ENCODE measurements at places on chromosomes 13 and 19.
A peak's percentile ranks its signal among the peaks of the same experiment; 100 is the strongest.

DNA sequence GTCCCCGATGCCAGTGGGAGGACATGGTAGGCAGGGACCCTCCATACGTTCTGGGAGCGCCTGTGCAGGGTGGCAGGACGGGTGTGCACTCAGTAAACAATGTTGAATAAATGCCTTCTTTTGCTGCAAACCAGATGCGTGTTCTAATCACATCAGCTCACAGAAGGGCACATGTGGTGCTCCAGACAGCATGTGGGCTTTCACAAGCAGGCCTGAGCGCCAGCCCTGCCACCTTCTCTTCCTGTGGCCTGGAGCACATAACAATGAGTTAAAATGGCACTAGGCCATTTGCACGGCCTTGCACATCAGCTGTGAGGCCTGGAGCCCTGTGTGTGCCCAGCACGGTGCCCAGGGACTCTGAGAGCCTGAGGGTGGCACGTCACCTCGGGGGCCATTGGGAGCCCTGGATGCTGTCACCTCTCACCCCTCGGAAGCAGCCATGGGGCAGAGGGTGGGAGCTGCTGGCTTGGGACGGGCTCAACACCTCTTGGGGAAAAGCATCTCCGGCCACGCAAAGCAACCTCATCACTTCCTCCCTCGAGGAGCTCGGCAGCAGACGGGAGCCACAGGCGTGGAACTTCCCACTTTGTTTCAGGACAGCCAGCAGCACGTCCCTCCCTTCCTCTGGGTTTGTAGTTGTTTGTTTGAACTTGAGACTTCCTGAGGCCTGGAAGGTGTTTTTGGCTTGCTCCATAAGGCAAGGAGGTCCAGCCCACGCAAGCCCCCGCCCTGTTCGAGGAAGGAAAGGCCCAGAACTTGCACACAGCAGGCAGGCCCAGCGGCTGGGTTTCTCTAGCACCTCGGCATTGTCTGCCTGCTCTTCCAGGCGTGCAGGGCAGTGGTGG, 9.8 kb downstream of the MCF2L start:
- no peak for DNase-seq

DNA sequence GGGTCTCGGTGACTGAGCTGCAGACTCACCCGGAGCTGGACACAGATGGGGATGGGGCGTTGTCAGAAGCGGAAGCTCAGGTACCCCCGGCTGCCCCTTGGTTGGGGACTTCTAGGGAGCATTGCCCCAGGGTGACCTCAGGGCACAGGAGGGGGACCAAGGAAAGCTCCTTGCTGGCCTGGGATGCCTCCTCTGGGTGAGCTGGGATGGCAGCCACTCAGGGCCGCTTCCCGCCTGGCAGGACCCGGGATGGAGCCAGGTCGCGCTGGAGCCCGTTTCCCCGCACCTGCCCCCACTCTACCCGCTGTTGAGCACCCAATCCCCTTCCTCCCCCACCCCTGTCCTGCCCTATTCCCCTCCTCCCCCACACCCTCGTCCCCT, 10.8 kb downstream of the PRKCSH start:
- no peak for DNase-seq

GRCh38 chr19:19737559-19738332, 4.8 kb upstream of the ZNF14 start:
- no peak for DNase-seq

GRCh38 chr19:43760941-43761340, 6.2 kb upstream of the SMG9 start:
- DNase-seq, result no peak

DNA sequence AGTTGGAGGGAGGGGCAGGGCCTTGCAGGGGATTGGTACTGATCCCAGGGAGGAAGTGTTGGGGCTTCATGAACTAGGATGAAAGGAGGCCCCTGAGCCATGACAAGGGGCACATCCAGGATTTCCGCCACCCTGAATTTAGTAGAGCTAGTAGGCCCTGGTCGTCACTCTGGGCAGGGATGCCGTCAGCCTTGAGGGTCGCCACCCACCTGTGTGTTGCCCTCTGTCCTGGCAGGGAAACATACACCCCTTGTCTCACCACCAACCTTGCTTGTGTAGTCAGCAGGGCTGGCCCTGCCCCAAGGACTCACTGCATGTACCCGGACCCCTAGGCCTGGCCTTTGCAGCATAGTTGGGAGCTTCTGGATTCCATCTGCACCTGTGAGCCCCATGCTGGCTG, 9.4 kb upstream of the QTRT1 start:
- no peak for DNase-seq

GRCh38 chr19:55447421-55448174, 4.5 kb upstream of the SHISA7 start:
- no peak for DNase-seq

DNA sequence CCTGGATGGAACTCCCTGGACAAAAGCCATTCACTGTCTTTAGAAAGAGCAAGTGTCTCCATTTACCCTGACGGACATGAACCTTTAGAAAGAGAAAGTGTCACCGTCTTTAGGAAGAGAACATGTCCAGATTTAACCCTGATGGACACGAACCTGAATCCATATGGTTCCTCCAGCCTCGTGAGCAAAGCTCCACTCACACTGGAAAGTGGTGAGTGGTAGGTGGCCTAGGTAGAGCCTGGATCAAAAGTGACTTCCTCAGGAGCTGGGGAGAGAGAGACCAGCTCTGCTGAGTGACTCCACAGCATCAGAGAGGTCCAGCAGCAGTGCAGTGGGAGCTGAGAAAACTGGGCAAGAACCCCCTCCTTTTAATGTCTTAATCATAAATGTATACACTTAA, 59.8 kb upstream of the IRS2 start:
- no peak for DNase-seq

GRCh38 chr19:29819986-29820385, 8.2 kb downstream of the CCNE1 start:
- DNase-seq, result no peak

GRCh38 chr13:48741377-48741776, 87.6 kb downstream of the CYSLTR2 start:
- no peak for DNase-seq

DNA sequence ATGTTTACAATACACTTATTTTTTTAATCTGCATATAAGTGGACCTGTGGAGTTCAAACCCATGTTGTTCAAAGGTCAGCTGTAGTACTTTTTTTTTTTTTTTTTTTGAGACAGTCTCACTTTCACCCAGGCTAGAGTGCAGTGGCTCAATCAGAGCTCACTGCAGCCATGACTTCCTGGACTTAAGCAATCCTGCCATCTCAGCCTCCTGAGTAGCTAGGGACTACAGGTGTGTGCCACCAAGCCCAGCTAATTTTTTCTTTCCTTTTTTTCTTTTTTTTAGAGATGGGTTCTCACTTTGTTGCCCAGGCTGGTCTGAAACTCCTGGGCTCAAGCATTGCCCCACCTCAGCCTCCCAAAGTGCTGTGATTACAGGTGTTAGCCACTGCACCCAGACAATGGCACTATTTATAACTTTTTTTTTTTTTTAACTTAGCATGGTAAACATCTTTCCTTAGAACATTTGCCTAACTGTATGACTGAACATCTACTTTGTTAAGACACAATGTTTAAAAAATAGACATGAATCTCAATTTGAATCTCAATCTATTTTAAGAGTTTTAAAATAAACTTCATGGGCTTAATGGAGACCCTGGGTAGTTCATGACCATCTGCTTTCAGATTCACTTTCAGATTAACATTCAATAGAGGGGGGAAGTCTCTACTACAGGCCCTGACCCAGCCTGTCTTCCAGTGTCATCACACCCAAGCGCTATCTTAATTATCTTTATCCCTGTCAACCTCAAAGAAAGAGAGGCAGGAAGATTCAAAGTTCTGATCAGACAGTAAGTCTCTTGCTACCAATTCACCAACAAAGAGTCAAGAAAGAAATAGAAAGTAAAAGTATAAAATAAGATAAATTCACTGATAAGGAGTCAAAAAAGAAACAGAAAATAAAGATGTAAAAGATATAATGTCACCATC, 97.7 kb upstream of the DOCK9 start:
- no peak for DNase-seq

- no peak for DNase-seq
These were observed 9.9 kb downstream of the LYPD3 start for GRCh38 chr19:43455321-43456113.

- DNase-seq, result no peak
These were observed 3.9 kb downstream of the LRFN1 start for GRCh38 chr19:39316627-39317321.

DNA sequence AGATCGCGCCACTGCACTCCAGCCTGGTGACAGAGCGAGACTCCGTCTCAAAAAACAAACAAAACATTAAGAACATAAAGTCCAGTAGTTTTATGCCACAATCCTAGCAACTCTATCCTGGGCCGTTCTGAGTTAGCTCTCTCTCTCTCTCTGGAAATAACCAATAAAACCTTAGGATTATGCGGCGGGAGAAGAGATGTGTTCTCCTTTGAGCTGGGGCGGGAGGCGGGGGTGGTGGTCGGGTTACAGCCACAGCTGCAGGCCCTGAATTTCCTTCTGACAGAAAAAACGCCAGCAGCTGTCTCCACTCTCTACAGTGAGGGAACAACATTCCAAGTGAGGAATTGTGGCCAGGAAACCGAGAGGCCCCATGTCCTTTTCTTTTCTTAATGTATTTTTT, 9.1 kb upstream of the PNMA8A start:
- DNase-seq, result no peak

DNA sequence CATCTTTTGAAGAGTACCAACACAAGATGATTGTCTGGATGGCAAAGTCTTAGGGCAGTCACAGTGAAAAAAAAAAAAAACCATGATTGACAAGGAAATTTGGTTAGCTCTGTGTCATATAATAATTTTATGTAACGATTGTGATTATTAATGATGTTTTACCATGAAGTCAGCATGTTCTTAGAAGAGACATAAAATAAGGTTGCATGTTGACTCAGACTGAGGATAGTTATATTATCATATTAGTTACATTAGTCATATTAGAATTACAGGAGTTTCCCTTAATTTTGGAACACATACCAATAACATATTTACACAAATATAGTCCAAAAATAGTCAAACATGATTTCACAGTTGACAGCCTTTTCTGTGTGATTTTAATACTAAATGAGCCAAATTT, 5.7 kb downstream of the ZNF431 start:
- no peak for DNase-seq

DNA sequence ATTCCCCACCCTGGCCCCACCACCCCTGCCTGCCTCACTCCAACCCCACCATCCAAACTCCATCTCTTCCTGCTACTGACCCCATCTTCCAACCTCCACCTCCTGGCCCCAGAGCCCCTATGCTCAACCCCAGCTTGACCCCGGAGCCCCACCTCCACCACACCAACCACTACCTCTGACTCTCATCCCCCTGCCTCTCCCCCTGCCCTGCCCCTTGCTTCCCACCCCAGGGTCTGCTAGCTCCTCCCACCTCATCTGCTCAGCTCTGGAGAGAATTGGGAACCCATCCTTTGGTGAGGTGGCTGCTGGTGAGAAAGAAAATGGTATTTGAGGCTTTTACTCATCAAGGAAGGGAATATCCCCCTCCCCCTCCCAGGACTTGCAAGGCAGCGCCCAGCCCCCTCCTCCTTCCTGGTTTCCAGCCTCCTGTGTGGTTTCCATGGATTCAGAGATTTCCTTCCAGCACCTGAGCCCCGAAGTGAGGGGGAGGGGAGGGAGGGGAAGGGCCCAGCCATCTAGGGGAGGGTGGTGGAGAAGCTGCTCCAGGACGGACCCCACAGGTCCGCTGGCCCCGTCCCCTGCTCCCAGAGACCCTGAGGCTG, 11.4 kb upstream of the PEPD start:
- DNase-seq, result no peak

GRCh38 chr19:31354799-31355664, 5.8 kb upstream of the TSHZ3 start:
- no peak for DNase-seq

DNA sequence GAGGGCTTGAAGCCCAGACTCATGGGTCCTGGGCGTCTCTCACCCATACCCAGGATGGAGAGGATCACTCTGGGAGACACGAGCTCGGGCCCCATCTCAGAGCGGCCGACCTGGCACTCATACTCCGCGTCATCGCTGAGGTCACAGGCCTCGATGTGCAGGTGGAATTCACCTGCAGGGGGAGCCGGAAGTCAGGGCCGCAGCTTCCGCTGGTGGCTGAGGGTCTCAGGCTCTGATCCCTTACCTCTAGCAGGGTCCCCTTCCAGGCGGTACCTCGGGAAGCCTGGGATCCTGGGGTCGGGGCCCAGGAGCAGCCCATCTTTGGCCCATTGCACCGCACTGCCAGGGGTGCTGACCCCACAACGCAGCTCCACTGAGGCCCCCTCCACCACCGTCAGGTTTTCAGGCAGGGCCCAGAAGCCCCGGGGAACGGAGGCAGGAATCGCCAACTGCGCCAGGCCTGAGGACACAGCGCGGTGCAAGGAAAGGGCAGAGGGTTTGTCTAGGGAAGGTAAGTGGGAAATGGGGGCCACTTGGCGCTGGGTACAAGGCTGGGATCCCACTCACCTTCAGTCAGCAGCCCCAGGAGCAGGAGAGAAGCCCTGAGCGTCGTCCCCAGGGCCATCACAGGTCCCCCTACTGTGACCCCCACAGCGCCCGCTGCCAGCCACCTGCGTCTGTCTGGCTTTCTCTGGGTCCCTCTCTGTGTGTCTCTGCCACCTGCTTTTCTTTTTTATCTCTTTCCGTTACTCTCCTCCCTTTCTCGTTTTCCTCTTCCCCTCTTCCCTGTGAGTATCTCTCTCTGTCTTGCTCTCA, 883 bp downstream of the NPHS1 start:
- DNase-seq, result peak; percentile 29

GRCh38 chr13:38519229-38519911, 167.5 kb upstream of the FREM2 start:
- no peak for DNase-seq

DNA sequence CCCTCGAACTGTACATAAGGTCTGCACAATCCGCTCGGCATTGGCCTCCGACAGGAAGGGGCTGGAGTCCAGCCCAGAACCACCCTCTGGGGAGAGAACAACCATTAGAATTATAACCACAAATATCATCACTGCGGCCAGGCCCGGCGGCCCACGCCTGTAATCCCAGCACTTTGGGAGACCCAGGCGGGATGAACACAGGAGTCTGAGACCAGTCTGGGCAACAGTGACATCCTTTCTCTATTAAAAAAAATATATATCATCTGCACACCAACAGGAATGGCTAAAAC, 11.4 kb downstream of the COQ8B start:
- no peak for DNase-seq

GRCh38 chr19:51571599-51571998, 516 bp downstream of the ZNF175 start:
- no peak for DNase-seq

- no peak for DNase-seq
These were observed 51.6 kb upstream of the CACNA1A start for GRCh38 chr19:13557756-13558398.

DNA sequence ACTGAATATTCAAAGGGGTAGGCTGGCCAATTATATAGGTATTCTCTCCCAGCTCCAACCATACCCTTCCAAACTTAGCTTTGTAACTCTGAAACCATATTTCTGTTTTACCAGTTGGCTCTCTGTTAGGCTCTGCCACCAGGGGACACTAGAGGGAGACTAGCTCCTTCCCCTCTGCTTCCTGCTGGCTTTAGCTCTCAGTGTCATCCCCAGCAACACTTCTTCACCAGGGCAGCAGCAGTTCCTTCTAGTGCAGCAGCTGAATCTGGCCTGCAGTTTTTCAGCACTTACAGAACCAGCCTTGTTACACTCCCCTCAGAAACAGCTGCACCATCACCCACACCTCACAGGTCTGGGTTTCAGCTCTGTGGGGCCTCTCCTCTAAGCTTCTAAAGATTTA, 51.0 kb upstream of the DOCK9 start:
- peak; percentile 41 for DNase-seq

- DNase-seq, result no peak
These were observed 1.7 kb upstream of the SIGLEC7 start for GRCh38 chr19:51140441-51140840.
